ENCODE measurements at places on chromosomes 7 and 10.

DNA sequence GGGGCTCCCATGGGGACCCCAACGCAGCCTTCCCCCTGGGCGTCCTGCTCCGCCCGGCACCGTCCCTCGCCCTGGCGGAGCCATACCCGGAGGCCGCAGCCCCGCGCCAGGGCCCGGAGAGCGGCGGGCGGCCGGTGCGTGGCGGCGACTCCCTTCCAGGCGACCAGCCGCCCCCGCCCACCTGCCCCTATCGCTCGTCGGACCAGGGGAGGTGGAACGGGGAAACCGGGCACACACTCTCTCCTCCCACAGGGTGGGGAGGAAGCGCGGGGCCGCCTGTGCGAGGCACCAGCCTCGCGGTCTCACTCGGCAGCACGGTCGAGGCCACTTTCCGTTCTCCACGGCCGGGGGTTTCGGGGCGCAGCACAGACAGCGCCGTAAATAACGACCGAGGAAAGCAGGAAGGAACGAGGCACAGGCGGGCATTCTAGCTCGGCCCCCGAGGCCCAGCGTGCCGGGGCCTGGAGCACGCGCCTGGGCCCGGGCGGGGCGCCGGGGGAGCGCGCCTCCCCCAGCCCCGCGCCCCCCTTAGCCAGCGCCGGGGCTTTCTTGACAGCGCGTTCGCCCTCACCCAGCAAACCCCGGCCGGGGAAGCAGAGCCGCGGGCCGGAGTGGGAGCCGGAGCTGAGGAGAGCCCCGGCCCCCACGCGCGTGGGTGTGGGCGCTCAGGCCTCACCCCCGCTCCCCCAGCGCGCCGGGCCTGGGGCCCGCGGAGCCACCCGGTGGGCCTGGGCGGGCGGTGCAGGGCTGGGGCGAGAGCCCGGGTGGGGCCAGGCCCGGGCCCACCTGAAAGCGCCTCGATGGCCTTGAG is 936 bp downstream of the IGF2BP3 start:
- DNase-seq, result no peak

- no peak for DNase-seq
Measured at GRCh38 chr7:137578541-137578940, 235.0 kb upstream of the PTN start.

- no peak for DNase-seq
Measured at GRCh38 chr10:86105640-86106039, 261.0 kb downstream of the GRID1 start.

DNA sequence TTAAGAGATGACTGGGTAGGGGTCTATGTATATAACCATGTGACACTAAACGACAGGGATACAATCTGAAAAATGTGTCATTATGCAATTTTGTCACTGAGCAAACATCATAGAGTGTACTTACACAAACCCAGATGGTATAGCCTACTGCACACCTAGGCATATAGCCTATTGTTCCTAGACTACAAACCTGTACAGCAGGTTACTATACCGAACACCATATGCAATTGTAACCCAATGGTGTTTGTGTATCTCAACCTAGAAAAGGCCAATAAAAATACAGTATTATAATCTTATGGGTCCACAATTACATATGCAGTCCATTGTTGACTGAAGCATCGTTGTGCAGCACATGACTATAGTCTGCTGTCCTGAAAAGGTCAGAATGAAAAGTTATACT is 22.9 kb downstream of the STRIP2 start:
- DNase-seq, result no peak

DNA sequence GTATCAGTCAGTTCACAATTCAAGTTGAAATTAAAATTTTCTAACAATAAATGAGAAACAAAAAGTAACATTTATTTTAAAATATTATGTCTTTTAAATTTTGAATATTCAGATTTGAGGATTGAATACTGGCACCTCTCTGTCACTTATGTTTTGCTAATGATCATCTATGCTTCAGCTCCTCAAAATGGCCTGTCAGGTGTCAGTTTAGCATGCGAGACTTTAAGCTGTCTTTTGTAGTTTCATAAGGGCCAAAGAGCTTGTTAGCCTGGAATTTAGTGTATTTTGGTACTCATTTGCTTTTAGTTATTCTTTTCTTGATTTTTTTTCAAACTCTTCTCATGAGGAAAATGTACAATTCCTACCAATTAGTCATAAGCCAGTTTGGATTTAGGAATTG is 102.0 kb upstream of the RPA3 start:
- DNase-seq, result no peak

DNA sequence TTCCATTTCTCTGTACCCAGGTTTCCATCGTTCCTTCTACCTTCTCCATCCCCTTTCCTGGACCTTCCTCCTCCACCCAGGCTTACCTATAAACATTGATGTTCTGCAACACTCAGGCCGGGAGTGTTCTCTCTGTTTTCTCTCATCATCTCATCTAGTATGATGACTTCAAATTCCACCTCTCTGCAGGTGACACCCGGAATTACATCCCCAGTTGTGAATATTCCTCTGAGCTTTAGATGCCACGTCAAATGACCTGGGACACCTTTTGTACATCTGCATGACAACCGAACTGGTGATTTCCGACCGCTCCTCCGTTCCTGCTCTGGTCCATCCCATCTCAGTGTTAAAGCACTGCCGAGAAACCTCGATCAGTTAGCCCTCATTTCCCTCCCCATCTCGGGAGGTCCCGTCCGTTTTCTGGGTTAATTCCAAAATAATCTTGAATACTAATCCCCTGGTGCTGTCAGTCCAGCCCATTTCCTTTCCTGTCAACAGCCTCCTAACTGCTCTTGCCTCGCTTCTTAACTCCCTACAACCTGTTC is 76.7 kb upstream of the SAMD8 start:
- no peak for DNase-seq

- no peak for DNase-seq
Measured at GRCh38 chr7:118949031-118949430, 724.5 kb downstream of the ANKRD7 start.

DNA sequence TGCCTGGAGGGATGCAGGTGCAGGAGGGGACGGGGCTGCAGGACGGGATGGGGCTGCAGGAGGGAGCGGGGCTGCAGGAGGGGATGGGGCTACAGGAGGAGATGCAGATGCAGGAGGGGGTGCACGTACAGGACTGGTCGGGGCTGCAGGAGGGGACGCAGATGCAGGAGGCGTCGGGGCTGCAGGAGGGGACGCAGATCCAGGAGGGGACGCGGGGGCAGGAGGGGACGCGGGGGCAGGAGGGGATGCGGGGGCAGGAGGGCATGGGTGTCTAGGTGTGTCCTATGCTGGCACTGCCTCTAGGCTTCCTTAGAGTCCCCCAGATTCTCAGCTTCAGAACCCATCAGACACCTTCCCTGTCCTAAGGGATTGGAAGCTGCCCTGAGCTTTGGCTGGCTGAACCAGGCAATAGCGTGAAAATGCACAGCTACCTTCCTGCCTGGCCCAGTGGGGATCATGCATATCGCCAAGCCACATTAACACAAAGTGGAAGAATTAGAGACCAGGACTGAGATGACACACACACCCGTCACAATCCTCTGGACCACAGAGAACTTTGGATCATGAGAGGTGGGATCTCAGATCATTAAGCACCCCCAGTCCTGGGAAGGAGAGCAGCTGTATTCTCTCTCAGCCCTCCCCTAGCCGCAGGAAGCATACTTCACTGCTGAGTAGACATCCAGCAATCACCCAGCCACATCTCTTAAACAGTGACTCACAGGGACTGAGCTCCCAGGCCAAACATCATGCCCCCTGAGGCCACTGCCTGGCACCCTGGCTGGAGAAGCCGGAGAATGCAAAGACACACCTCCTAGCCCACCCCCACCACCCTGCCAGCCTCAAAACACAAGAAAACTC is 67.3 kb downstream of the VWA2 start:
- DNase-seq, result no peak

GRCh38 chr10:121788717-121789116 is 139.1 kb downstream of the ATE1 start:
- DNase-seq, result no peak

- DNase-seq, result no peak
Measured at GRCh38 chr7:136064081-136064480, 86.9 kb upstream of the MTPN start.

GRCh38 chr10:3671386-3671955 is 113.5 kb downstream of the KLF6 start:
- DNase-seq, result no peak

DNA sequence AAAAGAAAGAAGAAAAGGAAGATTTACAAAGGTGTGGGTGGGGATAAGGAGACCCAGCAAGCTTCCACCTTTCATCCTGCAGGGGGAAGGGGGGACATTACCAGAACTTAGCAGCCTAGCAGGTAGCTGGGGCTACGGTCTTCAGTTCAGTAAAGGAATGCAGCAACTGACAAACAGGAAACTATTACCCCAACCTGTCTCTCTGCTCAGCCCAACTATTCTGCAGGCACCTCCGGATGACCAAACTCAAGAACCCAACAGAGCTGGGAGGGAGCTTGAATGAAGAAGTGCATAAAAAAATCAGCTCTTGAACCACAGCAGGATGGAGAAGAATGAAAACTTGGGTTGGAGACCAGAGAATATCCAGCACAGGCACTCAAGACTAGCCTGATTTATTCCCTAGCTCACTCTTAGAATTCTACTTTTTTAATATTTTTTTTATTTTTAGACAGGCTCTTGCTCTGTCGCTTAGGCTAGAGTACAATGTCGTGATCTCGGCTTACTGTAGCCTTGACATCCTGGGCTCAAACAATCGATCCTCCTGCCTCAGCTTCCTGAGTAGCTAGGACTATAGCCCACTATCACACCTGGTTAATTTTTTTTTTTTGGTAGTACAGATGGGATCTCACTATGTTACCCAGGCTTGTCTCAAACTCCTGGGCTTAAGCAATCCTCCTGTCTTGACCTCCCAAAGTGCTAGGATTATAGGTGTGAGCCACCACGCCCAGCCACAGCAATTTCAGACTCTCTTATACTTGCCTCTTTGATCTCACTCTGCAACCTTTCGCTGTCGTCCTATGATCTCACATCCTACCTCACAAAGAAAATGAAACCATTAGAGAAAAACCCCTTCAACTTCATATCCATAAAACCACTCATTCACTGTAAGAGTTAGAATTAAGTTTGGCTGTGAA is 18.5 kb upstream of the C10orf67 start:
- DNase-seq, result peak; percentile 86

DNA sequence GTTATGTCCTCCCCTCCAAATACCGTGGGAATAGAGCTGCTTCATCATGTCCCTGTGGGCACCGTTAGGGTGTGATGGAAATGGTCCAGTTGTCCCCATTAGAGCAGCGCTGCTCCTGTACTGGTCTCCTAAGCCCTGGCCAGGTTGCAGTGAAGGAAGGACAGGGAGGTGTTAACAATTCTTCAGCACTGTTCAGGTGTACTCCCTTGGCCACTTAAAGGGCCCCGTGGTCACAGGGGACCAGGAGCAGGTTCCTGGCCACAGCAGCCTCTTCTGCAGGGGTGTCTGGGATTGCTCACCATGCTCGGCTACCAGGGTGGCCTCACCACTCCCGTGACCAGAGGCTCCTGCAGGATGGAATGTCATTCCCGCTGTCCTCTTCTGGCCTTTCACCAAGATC is 65.8 kb downstream of the MINDY4 start:
- no peak for DNase-seq

GRCh38 chr10:122168101-122168500 is 103.0 kb upstream of the BTBD16 start:
- DNase-seq, result no peak

GRCh38 chr7:128918016-128918665 is 7.6 kb upstream of the KCP start:
- DNase-seq, result no peak

GRCh38 chr10:71534568-71535194 is 138.0 kb downstream of the CDH23 start:
- no peak for DNase-seq

DNA sequence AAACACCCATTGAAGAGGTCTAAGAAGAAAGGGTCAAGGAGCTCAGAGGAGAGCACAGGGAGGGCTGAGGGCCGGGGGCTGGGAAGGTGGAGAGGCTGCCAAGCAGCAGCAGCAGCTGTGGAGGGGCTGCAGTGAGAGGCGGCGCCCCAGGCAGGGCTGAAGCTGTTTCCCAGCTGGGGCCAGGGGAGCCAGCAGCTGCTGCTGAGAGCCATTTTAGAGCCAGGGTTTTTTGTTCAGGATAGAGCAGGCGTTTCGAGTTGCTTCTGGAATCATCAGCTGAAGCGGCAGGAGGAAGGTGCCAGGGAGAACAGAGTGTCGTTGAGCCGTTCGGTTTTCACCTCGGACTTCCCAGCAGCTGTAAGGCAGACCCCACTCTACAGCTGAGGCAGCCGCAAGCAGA is 62.7 kb downstream of the LANCL2 start:
- no peak for DNase-seq

DNA sequence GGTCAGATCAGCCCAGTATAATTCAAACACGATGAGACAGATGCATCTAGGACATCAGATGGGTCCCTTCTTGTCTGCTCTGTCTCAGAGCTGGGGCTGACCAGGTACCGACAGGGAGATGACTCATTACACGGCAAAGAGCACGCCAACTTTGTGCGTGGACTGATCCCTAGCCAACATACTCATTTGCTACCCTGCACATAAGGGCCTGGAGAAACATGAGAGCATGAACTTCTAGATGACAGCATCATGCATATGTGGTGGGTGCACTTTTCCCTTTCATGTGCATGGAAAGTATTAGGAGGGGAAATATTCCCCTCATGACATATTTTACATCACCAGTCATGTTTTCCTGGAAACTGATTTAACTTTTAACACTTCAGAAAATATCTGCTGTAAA is 35.1 kb upstream of the NPVF start:
- no peak for DNase-seq

DNA sequence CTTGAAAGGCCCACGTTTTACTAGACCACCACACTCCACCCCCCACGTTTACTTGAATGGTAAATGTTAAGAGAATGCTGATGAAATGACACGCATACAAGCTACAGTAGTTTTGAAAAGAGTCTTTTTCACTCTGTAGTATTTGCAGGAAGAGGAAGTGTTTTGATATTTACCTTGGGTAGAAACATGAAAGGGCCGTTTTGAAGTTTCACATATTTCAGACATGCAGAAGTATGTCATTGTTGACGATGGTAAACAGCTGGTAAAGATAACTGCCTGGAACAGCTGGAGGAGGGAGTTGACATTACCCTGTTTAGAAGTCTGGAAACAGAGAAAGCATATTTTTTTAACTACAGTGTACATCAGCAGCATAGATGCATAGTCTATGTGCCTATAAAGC is 160.7 kb downstream of the NXPH1 start:
- DNase-seq, result no peak

DNA sequence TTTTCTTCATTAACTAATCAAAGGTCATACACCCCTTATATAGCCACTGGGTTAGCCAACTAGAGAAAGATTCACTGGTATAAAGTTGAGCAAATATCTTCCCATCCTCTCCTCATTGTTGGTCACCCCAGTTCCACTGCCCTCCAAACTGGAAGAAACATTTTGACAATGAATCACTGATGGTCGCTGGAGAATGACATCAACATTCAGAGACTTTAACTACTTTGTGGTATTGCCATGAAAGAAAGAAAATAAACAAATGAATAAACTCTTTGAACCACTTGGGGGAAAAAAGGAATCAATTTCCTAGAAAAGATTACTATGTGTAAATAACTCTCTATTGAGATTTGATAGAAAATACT is 23.4 kb downstream of the HYCC1 start:
- no peak for DNase-seq

DNA sequence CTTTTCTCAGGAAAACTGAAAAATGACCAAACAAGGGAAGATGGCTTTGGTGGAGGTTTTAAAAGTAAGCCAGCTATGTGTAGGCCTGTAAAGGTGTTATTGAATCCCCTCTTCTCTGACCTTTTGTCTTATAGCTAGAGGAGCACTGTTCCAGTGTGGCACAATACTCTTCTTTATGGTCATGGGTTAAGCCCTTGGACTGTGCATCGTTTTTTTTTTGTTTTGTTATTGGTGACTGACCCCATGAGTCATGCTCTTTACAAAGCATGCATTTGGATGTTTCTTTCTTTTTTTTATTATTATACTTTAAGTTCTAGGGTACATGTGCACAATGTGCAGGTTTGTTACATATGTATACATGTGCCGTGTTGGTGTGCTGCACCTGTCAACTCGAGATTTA is 19.6 kb upstream of the FAM25A start:
- no peak for DNase-seq

Data from T-helper 1 cell (primary cell).